T-helper 9 cell (primary cell): ENCODE measurements at places on chromosomes 1 and 21.

DNA sequence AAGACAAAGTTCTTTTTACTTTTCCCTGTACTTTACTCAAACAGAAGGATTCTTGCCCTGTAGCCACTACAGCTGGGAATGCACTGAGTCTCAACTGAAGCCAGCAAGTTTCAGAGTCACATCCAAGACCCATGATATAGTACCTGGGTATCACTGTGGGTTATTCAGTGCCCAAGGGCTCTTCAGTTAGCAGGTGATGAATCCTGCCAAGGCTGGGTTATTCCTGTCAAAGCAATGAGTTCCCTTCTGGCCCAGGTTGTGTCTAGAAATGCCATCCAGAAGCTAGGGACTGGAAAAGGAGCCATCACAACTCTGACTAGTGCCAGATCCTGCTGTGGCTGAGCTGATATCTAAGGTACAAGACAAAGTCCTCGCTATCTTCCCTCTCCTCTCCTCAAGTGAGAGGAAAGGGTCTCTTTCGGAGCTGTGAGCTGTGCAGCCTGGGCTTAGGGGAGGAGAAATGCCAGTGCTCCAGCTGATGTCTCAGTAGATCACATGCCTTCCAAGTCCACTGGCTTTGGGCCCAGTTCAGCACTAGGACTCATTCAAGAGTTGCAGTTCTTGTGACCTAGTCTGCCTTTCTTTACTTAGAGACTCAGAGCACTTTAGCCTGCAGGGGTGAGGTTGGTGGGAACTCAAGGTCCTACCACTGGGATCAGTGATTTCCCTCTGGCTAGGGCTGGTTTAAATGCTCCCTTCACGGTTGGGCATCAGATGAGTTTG is 369.4 kb downstream of the TBX15 start:
- no peak for DNase-seq

GRCh38 chr1:154663471-154664060 is 55.6 kb upstream of the ADAR start:
- no peak for DNase-seq

DNA sequence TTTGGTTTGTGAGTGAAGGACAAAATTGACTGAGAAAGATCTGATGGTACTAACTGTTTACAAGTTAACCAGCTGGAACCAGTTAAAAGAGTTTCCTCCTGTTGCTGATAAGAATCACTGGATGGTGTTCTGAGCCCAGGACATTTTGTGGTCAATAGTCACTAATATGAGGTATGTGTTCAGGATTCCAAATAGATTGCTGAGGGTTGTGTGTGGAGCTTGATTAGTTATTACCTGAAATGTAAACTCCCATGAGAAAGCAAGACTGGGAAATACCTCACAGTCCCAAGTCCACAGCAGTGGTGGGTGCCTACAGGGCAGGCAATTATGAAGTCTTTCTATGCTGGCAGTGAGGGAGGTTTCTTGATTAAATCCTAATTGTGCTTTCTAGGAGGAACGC is 164.6 kb downstream of the DNM3 start:
- DNase-seq: no peak

GRCh38 chr1:182784556-182785171 is 4.9 kb upstream of the NPL start:
- no peak for DNase-seq

GRCh38 chr1:36097693-36098585 is 9.2 kb downstream of the ADPRS start:
- no peak for DNase-seq

DNA sequence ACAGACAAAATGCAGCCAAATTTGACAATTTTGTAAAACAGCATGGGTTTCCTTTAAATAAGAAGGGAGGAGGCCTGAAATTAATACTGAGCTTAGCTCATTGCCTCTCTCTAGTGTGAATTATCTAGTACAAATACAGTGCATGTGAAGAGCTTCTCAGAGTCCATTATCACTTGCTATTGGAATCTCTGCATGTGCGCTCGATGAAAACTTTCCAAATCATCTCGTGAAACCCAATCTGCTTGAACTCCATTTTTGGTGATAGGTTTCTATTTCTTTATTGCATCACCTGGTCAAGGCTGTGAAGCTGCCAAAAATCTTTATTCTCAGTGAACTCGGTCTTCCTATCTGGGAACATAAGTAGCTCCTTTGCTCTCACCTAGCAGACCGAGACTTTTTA is 49.5 kb upstream of the LYPLAL1 start:
- no peak for DNase-seq

DNA sequence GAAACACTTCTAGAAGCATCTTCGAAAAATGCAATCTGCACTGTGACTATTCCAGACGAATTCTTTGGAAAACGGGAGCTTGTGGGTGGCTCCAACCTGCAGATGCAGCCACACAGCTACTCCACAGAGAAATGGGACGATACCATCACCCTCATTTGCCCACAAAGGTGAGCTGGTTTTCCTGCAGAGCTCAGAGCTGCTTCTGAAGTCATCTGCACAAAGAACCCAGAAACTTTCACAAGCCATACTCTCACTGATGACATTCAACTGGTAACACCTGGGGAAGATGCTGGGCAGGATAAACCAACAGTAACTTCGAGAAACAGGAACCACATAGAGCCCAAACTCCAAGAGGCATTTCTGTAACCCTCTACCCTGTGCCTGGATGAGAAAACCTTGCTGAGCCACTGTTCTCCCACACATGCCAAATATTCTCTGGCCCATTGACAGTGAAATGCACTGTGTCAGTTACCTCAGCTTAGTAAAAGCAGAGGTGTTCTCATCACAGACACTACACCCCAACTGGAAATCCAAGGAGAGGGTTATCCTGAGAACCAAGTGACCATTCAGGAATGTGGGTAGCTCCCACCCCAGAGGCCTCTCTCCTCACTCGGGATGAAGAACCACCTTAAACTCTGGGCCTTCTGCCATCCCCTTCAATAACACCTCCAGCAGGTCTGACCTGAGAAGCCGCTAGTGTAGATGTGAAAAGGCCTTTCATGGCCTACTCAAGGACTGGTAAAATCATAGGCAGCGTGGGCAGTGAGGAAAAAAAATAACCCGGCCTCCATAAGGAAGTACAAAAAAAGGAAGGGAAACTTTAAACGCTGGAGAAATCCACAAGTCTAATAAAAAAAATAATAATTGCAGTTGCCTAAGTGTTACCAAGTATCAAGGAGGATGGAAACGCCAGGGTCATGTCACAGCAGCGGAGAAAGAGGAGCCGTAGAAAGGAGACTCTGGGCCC is 56.7 kb downstream of the HSF2BP start:
- no peak for DNase-seq

DNA sequence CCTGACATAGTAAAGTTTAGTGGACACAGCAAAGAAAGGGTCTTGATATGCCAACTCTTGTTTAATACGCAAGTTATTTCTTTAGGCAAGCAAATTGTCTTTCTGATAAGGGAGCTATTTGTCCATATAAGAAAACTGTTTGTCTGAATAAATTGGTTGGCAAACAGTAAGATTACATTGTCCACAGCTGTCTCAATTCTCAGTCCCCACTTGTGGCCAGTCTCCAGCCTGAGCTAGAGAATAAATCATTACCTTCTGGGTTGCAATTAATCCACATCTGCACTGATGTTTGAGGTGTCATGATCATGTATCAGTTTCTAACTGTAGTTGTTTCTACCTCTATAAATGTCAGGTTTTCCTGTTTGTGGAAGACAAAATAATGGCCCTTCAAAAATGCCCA is 60.0 kb upstream of the TNR start:
- no peak for DNase-seq

- DNase-seq: no peak
These were observed 26.2 kb downstream of the RSBN1 start for GRCh38 chr1:113786069-113786468.

DNA sequence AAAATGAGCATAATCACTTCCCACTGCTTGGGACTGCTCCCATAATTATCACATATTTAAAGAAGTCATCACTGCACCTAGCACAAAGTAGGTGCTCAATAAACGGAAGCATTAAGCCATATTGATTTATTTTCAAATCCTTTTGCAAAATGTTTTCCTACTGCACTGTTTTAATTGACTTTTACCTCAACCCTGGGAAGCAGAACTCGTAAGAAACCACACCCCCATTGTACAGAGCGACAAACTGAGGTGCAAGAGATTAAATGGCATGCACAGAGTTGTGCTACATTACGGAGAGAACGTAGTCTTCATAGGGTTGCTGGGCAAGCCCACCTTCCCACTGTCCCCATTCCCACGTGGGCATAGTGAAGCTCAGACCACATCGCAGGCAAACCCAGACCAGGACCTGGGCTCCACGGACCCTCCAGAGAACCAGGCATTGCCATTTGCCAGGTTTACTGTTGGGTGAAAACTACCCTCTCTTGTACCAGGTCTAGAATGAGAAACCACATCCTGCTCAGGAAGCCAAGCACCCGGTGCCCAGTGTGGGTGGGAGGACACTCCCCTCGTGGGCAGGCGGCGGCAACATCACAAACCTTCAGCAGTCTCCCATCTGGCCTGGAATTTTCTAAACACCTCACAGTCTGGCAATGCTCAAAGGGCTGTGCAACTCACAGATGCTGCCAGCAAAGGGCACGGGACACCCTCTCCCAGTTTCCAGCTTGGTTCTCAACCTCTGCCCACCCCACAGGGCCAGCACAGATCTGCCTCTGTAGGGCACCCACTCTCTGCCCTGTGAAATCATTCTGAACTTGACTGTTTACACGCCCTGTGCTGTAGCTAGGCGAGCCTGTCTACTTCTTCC is 8.2 kb downstream of the IFFO2 start:
- DNase-seq: peak; percentile 49

DNA sequence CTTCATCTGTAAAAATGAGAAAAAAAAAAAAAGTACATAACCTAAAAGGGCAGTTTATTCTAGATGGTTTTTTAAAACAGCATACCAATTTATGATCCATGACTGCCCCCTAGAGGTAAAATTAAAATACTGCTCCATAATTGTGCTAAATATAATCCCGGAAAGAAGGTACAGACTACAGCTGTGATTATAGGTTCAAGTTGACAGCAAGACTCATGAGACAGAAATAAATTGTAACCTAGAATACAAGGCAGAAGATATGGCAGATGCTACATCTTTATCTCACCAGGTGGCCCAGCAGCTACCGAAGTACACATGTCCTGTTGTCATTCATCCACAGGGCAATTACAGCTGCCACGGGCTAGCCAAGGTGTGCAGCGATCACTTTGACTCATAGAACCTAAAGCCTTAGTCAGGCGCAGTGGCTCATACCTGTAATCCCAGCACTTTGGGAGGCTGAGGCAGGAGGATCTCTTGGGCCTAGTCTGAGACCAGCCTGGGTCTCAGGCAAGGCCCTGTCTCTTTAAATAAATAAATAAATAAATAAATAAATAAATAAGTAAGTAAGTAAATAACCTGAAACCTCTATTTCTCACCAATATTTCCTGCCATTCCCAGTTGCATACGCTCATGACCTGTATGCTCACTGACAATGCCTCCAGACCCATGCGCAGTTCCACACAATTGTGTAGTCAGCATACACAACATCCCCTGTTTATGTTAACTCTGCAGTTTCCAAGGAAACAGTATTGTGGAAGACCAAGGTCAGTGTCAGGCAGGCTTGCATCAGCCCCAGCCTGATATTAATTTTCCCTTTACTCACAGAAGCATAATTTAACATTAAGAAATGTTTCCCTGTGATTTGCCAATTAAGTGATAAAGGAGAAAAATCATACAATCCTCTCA is 18.3 kb upstream of the PPIE start:
- no peak for DNase-seq

DNA sequence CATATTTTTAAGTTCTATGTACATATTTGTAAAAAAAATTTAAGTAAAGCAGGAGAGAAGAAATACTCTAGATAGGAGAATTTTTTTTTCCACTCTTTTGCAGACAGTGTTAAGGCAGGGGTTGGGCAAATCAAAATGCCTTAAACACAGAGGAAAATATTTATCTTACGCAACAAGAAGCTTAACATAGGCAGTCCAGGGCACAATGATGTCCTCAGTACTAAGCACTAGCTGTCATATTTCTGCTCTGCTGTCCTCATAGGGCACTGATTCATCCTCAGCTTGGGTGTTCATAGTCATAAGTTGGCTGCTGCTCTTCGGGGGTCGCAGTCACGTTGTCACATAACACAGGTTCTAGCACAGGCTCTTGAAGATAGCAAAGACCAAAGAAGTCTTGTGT is 247.4 kb downstream of the PTBP2 start:
- DNase-seq: no peak

GRCh38 chr1:167621780-167622313 is 8.2 kb upstream of the RCSD1 start:
- no peak for DNase-seq
